ENCODE measurements at places on chromosomes 6 and 20. TPM values are rescaled to one million over a fixed set of nuclear protein-coding genes. Genes with fewer than 3 reads are reported as not detected.

- DNase-seq: no peak
Observed at GRCh38 chr6:163530406-163530805, 115.9 kb downstream of the QKI start.

GRCh38 chr20:63029358-63030121 lies 22.8 kb upstream of the BHLHE23 start:
- DNase-seq: no peak

DNA sequence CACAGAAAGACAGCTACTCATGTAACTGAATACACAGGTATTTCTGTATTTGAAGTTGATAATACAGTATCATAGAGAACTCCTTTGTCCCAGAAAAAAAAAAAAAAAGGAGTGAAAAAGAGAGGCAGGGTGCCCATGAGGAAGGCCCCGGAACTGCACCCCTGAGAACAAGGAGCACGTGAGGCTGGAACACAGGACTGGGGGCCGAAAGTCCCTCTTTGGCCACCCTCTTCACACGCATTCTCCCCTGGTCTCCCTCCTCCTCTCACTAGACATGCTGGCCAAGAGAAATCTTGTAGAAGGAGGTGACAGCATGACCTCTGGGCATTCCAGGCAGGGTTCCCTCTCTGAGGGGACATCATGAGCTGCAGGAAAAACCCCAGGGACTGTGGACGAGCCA lies 62.7 kb upstream of the TRAF3IP2 start:
- DNase-seq: no peak

The TINAG gene
- not detected for polyA plus RNA-seq

Measured in muscle of leg (tissue), 16 donors.